ENCODE measurements at places on chromosomes 7 and 10.

DNA sequence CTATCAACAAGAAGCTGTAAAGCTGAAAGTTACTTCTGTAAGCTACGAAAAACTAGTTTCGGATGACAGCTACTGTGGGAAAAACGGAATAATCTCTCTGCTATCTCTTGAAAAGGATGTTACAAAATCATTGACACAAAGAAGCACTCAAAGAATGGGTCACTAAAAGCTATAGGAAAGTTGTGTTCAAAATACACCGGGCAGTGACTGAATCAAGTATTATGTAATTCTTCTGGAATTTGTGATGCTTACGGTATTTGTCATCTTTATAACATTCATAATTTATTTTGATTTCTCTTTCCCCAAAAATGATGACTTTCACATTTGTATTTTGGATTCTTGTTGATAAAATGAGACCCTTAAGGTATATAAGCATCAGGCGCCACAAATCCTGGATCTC is 112.1 kb upstream of the KLF6 start:
- DNase-seq = no peak

- no peak for DNase-seq
Observed at GRCh38 chr10:25508112-25508815, 333.5 kb downstream of the GPR158 start.

GRCh38 chr7:2962865-2963264 is 80.8 kb downstream of the CARD11 start:
- DNase-seq = no peak

DNA sequence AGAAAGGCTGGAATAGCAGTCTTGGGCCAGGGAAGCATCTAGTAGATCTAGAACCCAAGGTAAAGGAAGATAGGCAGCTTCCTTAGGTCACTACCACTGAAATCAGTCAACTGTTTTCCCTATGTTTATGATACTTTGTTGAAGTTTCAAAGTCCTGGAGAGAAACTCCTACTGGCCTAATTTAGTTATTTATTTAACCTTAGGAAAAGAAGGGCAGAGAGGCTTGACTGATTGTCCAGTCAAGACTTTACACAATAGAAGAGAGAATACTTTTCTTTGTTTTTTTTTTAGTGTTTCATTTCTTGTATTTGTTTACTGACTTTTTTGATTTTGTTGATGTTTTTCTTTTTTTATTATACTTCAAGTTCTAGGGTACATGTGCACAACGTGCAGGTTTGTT is 138.9 kb upstream of the PHYHIPL start:
- no peak for DNase-seq

DNA sequence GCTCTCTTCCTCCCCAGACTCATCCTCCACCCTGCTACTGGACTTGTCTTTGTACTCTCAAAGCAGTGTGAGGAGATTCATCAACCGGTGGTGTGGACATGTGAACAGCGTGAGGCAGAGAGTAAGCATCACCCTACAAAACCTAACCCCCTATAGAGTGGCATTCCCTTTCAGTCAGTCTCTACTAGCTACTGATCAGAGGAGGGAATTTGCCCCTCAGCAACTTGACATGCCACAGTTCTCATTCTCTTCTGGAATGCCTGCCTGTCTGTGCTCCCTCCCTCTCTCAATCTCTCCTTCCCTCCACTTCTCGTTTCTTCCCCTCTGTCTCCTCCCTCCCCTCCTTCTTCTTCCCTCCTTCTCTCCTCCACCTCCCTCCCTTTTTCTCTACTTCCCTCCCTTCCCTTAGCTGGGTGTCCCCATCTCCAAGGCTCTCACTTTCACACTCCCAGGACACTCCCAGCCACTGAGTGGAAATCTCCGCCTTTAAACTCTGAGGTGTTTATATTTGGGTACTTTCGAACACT is 24.6 kb downstream of the H2AZ2 start:
- no peak for DNase-seq

- no peak for DNase-seq
Observed at GRCh38 chr10:108631332-108631731, 1292.0 kb downstream of the XPNPEP1 start.

DNA sequence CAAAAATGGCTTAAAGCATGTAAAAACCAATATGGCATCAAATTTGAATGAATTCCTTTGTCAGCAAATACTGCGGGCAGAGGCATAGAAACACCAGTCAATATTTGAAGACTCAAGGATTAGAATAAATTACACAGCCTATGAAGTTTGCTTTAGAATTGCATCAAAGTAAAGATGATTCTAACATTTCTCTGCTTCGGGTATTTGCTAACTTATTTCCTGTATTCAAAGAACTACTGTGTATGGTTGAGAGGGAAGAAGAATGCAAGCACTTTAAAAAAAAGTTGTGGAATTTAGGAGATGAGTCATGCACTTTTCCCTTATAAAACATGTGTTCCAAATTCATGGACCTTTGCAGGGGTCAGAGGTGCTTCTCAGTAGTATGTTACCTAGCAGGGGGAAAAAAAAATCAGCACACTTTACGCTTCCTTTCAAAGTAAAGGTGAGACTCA is 90.1 kb downstream of the PIP4K2A start:
- DNase-seq = no peak

GRCh38 chr10:124655191-124656112 is 88.7 kb downstream of the FAM53B start:
- DNase-seq = no peak
